ENCODE measurements at places on chromosomes 3 and 15.

DNA sequence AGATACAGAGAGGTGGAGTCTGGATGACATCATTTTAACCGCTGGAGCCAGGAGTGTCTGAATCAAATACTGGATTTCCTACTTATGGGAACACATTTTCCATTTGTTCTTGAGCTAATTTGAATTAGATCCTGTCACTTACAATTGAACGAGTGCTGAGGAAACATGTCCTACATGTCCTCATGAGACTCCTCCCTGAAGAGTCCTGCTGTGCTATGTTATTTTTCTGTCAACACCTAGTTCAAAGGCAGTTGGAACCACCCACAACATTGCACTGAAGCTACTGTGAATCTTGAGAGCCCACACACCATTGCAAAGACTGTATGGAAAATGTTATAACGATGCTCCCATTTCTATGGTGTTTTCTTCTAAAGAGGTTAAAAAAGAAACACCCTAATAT, 123.5 kb upstream of the CRBN start:
- no peak for DNase-seq

DNA sequence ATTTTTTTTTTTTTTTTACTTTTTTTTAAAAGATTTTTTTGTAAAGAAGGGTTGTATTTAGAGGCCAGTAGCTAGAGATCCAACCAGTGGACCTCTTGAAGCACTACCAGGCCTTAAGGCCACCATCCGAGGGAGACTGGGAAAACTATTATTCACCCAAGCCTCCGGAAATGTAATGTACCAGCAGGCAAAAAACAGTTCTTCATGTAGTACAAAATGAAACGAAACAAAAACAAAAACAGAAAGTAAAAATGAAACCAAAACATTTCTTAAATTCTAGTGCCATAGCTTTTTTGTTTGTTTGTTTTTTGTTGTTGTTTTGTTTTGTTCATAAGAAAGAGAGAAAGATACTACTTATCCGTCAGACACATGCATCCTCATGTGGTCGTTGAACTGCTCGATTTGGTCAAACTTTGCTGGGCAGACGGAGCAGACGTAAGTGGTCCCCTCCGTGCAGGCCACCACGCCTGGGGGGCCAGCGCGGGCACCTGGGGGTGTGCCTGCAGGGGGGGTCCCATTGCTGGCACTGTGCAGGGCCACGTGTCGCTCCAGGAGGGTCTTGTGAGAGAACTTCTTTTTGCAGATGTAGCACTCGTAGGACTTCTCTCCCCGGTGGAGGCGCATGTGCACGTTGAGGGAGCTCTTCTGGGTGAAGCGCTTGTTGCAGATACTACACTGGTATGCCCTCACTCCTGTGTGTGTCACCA, 45.0 kb downstream of the TIGIT start:
- DNase-seq: no peak

DNA sequence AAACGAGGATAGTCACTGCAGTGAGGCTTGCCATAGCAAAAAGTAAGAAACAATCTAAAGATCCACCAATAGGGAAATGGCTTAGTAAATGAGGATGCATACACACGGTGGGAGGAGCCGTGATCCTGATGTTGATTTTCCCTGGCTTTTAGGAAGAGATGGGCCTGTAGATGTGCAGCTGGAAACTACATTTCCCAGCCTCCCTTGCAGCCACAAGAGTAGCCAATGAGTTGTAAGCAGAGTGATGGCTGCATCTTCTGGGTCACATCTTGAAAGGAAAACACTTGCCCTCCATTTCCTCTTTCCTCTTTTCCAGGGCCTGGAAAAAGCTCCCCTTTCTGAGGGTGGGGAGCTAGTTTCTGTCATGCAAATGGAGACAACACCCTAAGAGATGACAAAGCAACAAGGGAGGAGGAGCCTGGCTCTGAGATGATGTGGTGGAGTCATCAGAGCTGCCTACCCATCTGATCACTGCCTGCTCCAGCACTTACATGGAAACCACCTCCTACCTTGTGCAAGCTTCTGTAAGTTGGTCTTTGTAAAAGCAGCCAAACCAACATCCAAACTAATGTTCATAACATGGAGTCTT, 139.1 kb downstream of the TLE3 start:
- DNase-seq: no peak

DNA sequence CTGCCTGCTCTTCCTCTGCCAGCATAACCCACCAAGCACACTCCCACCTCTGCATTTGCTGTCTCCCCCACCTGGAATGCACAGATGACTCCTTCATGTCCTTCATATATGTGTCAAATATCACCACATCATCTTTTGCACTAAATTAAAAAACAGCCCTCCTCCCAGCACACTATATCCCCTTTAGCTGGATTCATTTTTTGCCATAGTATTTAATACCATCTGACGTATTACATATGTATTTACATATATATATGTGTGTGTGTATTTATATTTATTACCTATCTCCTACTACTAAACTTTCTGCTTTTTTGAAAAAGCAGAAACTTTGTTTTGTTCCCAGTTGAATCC, 29.4 kb upstream of the UBL7 start:
- DNase-seq: no peak

- peak; percentile 42 for DNase-seq
Measured at GRCh38 chr15:44713006-44713966, 2.0 kb downstream of the B2M start.

DNA sequence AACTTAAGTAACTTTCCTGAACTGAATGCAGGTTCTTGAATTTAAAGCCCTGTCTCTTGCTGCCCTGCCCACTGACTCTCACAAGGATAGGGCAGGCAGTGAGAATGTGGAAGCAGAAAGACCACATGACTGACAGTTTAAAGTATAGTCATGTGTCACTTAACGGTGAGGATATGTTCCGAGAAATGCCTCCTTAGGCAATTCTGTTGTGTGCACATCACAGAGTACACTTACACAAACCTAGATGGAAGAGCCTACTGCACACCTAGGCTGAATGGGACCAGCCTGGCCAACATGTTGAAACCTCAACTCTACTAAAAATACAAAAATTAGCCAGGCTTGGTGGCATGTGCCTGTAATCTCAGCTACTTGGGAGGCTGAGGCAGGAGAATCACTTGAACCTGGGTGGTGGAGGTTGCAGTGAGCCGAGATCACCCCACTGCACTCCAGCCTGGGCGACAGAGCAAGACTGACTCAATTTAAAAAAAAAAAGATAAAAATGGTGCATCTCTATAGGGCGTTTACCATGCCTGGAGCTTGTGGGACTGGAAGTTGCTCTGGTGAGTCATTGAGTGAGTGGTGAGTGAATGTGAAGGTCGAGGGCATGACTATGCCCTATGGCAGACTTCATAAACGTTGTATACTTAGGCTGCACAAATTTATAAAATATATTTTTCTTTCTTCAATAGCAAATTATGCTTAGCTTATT, 18.9 kb upstream of the COPG1 start:
- DNase-seq: peak; percentile 59

- DNase-seq: no peak
Measured at GRCh38 chr3:146560678-146561077, 16.3 kb upstream of the PLSCR1 start.

- no peak for DNase-seq
Measured at GRCh38 chr3:115351193-115351592, 204.1 kb upstream of the ZBTB20 start.

GRCh38 chr3:36942638-36943248, 2.1 kb downstream of the TRANK1 start:
- DNase-seq: no peak

GRCh38 chr15:69482686-69483256, 30.2 kb downstream of the RPLP1 start:
- DNase-seq: no peak

GRCh38 chr3:22907796-22908195, 295.3 kb upstream of the UBE2E2 start:
- DNase-seq: no peak

GRCh38 chr3:55252921-55253320, 234.2 kb downstream of the WNT5A start:
- no peak for DNase-seq

- DNase-seq: no peak
Measured at GRCh38 chr3:47994180-47994579, 22.0 kb downstream of the MAP4 start.

GRCh38 chr15:37698679-37699078, 235.8 kb upstream of the TMCO5A start:
- DNase-seq: no peak

GRCh38 chr3:195451373-195452015, 8.7 kb upstream of the ACAP2 start:
- no peak for DNase-seq

GRCh38 chr3:184968115-184968514, 156.1 kb downstream of the VPS8 start:
- DNase-seq: no peak

Data from SW 1271 (cell line).